SK-N-SH (cell line): ENCODE measurements at places on chromosomes 7 and 10. TPM values are rescaled to one million over a fixed set of nuclear protein-coding genes. Genes with fewer than 3 reads are reported as not detected.

GRCh38 chr7:130988443-130988842 is 254.4 kb upstream of the KLF14 start:
- peak; percentile 48 for DNase-seq
- H3K4me3 ChIP-seq = no peak overlapping the region

DNA sequence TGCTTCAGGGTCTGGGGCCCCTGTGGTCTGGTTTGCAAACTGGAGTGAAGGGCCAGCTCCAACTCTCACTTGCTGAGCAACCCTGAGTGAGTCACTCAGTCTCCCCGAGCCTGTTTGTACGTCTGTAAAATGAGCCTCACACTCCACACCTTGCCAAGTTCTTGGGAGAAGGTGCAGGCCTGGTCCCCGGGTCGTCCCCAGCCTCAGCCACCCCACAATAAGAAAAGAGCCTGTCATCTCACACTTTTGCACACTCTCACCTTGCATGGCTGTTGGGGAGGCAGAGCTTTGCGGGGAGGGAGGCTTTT is 5.2 kb downstream of the GRIFIN start:
- H3K27ac ChIP-seq = no peak overlapping the region
- no peaks in the 10 kb centered on the region for H3K27me3 ChIP-seq
- H3K4me3 ChIP-seq = no peak overlapping the region
- DNase-seq = peak; percentile 39
- H3K4me1 ChIP-seq = no peaks in the 10 kb centered on the region; the same call in 1 of the 2 replicates

- H3K27me3 ChIP-seq = no peaks in the 10 kb centered on the region
- no peak for DNase-seq
- H3K27ac ChIP-seq = no peak overlapping the region; the same call in 1 of the 2 replicates
- H3K4me1 ChIP-seq = peaks cover 35% of the 10 kb centered on the region; the same call in 1 of the 2 replicates
Observed at GRCh38 chr10:97573021-97573420, 442 bp downstream of the ANKRD2 start.

GRCh38 chr7:74061840-74062539 is 21.6 kb upstream of the LIMK1 start:
- no peaks in the 10 kb centered on the region for H3K4me1 ChIP-seq
- no peak overlapping the region for H3K4me3 ChIP-seq
- H3K27ac ChIP-seq = peak overlapping the region; percentile 87
- DNase-seq = peak; percentile 79

DNA sequence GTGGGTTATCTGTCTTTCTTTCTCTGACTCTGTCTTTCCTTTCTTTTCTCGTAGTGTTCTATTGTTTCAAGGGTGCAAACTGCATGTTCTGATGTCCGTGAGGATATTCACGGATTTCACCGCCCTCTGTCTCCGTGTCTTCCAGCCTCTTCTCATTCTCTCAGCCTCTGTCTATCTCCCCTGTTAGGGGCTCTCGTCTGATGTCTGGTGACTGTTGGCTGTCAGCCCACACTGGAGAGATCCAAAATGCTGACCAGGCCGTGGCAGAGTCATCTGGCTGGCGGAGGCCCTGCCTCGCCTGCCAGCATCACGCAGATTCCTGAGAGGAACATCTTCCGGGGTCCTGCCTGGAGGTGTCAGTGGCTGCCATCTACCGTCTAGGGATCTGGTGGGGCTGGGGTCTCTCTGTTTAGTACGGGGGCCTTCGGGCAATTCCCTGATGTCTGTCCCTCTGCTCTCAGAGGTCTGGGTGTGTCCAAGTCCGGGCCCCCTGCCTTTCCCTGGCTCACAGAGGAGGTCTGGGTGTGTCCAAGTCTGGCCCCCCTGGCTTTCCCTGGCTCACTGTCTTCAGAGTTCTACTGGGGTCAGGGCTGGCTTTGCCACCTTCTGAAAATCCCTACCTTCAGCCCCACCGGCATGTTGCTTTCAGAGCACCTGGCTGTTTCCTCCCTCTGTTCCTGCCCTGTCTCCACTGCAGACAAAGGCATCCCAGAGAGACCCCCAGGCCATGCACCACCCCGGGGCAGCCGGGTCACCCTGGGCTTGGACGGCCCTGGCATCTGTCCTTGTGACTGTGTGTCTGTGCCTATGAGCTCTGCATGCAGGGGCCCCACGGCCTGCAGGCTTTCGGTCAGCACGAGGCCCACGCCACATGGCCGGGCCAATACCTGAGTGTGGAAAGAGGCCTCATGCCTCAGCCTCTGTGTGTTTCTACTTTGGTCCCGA is 14.0 kb upstream of the SCART1 start:
- no peaks in the 10 kb centered on the region for H3K4me1 ChIP-seq
- no peak overlapping the region for H3K27ac ChIP-seq
- no peaks in the 10 kb centered on the region for H3K36me3 ChIP-seq
- DNase-seq = peak; percentile 28
- H3K27me3 ChIP-seq = no peaks in the 10 kb centered on the region
- H3K4me3 ChIP-seq = no peak overlapping the region

ADAM22 gene
- 3.0 and 4.8 TPM in 2 replicates for polyA plus RNA-seq

ADAM12 gene
- 24.0 and 25.0 TPM in 2 replicates for polyA plus RNA-seq

CFAP69 gene
- 2.3 and 2.8 TPM in 2 replicates for polyA plus RNA-seq

CFAP70 gene
- 0.74 and 1.9 TPM in 2 replicates for polyA plus RNA-seq

DNA sequence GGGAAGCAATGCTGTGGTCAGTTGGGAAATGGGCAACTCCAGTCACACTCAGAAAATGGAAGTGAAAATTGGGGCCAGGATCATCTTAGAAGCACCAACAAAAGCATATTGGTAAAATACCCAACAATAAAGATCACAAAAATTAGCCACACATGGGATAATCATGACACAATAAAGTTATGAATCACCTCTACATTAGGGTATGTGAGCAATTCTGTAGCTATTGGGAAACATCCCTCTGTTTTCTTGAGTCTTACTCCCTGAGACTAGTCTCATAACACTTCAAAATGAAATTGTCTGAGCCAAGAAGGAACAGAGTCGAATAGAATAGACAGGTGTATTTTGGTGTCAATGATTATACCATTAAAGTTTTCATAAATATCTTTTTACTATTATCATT is 178.3 kb downstream of the DYNC1I1 start:
- H3K36me3 ChIP-seq = no peaks in the 10 kb centered on the region
- no peak overlapping the region for H3K27ac ChIP-seq
- H3K4me3 ChIP-seq = no peak overlapping the region
- no peak for DNase-seq
- H3K4me1 ChIP-seq = no peaks in the 10 kb centered on the region

GRCh38 chr7:1512781-1513656 is 8.8 kb upstream of the INTS1 start:
- peaks cover 4% of the 10 kb centered on the region; the same call in 1 of the 2 replicates for H3K4me1 ChIP-seq
- H3K27ac ChIP-seq = peak overlapping the region; percentile 13; the same call in 1 of the 2 replicates
- DNase-seq = no peak
- no peaks in the 10 kb centered on the region for H3K27me3 ChIP-seq
- no peaks in the 10 kb centered on the region for H3K36me3 ChIP-seq

CLRN3 gene
- polyA plus RNA-seq = 0.08 and 0.25 TPM in 2 replicates

CUZD1 gene
- polyA plus RNA-seq = 0.89 and 1.5 TPM in 2 replicates

OR2A12 gene
- not detected in 2 replicates for polyA plus RNA-seq
